ENCODE measurements at places on chromosomes 5 and 9.

GRCh38 chr9:16315720-16316119 is 554.8 kb downstream of the BNC2 start:
- DNase-seq: no peak

DNA sequence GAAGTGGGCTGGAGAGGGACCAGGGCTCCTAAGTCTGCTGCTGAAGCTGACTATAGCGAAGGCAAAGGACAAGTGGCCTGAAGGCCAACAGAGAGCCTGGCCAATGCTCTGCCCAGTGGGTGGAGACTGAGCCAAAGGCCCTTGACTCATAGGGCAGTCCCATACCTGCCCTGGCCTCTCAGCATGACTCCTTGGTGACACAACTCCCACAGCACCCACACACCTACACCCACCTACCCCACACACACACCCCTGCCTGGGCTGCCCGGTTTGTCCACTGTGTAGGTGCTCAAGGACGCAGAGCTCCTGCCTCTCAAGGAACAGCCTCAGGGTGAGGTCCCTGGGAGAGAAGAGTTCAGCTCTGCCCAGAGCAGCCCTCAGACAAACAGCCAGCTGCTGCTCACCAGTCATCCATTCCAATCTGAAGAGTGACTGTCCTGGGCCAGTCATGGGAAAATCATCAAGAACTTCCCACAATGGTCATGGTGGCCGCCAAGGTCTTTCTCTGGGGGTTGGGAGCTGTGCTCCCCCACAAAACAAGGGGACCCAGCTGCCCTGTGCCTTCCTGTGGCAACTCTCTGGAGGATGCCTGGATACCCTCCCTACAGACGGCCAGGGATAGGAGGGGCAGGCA is 5.0 kb downstream of the TNIP1 start:
- peak; percentile 66 for DNase-seq

GRCh38 chr9:122053567-122054350 is 39.3 kb downstream of the TTLL11 start:
- DNase-seq: no peak

DNA sequence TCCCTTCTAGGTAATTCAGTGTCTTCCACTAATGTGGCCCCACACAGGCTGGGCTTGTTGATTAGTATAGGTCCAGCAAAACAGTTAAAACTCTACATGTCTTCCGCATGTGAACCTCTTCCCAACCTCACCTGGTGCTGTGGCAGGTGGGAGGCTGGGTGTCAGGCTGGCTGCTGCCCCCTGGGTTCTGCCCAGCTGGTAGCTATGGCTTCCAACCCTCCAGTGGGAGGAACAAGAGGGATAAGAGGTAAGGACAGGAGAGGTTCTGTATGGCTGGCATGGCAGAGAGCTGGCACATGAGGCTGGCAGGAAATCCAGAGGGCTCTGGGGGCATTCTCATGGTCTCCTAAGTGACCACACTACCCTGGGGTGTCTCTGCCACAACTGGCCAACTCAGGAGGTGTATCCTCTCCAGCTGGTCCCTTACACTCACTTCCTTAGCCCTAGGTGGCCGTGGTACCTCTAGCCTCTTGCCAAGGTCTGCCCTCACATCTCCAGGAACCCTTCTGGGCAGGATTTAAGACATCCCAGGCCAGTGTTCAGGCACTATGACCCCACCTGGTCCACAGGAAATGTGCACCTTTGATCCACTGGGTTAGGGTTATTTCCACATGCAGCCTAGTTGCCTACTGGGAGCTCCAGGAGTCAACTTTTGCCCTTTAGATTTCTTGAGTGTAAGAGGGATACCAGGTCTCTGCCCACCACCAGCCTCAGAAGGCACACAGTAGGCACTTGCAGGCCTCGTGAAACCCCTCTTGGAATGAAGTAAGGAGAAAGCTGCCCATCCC is 41.7 kb downstream of the AHRR start:
- no peak for DNase-seq

- peak; percentile 38 for DNase-seq
Measured at GRCh38 chr9:132409828-132410528, at the start of gene CFAP77. Gene CFAP77 (plus strand): TSS chr9:132410211. CDS start chr9:132410272, 61 bp downstream.

DNA sequence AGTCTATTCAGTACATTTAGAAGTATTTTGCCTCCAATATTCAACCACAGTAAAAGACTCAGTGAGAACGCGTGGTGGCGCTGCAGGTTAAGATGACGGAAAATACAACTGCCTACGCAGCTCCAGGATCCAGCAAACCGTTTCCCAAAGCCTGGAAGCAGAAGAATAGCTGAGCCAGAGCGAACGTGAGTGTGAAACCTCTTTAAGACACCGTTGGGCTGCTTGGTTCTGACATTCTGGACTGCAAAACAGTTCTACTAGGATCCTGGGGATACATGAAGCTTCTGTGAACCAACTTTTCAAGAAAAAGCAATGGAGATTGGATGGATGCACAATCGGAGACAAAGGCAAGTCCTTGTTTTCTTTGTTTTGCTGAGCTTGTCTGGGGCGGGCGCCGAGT is at the start of gene PCDHB16:
Gene PCDHB16, plus strand, starts transcription at position 140 of the 400 bp plus-strand sequence. Its CDS starts 173 bp downstream, at position 313.
- no peak for DNase-seq

- peak; percentile 23 for DNase-seq
Measured at GRCh38 chr5:78113689-78114264, 180.7 kb downstream of the AP3B1 start.

DNA sequence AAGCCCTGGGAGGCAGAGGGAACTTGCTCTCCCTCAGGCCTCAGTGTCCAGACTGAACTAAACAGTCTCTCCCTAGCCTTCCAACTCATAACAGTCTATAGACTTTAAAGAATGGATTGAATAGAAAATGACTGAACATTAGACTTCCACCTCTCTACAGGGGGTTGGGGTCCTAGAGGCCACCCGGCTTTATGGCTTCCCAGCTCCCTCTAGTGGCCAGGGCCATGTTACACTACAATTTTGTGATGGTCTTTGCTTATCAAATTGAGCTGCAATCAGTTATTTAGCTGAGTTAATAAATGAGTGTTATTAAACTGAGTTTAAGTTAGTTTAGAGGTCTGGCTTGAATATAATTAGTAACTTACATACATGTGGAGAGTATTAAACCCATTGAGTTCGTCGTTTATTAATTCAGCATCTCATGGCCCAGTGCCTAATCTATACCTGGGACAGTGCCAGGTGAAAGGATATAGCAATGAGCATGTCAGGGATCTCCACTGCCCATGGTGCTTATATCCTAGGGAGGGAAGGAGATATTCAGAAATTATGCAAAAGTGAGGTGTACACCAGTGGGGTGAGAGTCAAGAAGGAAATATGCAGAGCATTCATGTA is 105.2 kb downstream of the SH3TC2 start:
- peak; percentile 71 for DNase-seq

DNA sequence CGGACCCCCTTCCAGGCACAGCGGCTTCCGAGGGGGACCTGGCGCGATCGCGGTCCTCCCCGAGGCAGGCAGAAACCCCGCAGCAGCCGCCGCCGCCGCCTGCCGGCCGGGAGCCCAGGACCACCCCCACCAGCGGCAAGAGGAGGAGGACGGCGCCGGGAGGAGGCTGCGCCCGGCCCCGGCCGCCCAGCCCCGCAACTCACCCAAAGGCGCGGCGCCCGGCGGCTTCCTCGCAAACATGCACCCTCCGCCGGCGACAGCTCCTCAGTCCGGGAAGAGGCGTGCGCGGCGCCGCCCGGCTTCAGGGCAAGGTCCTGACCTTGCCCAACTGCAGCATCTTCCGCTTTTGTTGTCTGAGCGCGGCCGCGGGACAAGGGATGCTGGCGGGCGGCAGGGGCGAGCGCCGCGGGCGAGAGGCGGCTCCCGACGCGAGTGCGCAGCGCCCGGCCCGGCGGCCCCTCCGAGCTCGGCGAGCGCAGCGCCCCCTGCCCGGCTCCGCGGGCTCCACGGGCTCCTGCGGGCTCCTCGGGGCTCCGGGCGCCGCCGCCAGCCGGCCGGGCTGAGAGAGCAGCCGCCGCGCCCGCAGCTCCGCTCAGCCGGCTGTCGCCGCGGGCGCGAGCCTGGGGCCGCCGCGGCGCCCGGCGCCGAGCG is 507 bp downstream of the CTNND2 start:
- DNase-seq: peak; percentile 0

- no peak for DNase-seq
Measured at GRCh38 chr9:28922891-28923290, 1349.6 kb upstream of the C9orf72 start.
